H7 (cell line): ENCODE measurements at places on chromosomes 5 and 9. TPM values are rescaled to one million over a fixed set of nuclear protein-coding genes. Genes with fewer than 3 reads are reported as not detected.
A peak's percentile ranks its signal among the peaks of the same experiment; 100 is the strongest.

PCDHA5 gene
- 0.15 and 0.28 TPM in 2 replicates for total RNA-seq

ANP32B gene
- total RNA-seq = 6.7 and 10.6 TPM in 2 replicates

RNF208 gene
- 1.0 TPM in 2 replicates for total RNA-seq

MSMP gene
- not detected in 2 replicates for total RNA-seq

PCDHA4 gene
- total RNA-seq = 6.0 and 7.6 TPM in 2 replicates

RGMB gene
- total RNA-seq = 31.8 and 37.0 TPM in 2 replicates

BRD9 gene
- total RNA-seq = 32.1 and 39.3 TPM in 2 replicates

PDCD1LG2 gene
- not detected in 2 replicates for total RNA-seq

KIF20A gene
- total RNA-seq = 138 and 155 TPM in 2 replicates

ARRDC1 gene
- 30.3 and 38.2 TPM in 2 replicates for total RNA-seq

CLK4 gene
- 6.1 and 11.2 TPM in 2 replicates for total RNA-seq

ABLIM3 gene
- 0.03 TPM in 1 of 2 replicates, not detected in the other for total RNA-seq

GRCh38 chr9:19788614-19789271 is at the start of gene SLC24A2:
TSS of gene SLC24A2 (minus strand) at chr9:19789037.
- peak; percentile 86 for DNase-seq

- DNase-seq = peak; percentile 2
These were observed 75.6 kb upstream of the SNCAIP start for GRCh38 chr5:122236270-122237040.

GRCh38 chr9:19484699-19485098 is 75.9 kb downstream of the ACER2 start:
- no peak for DNase-seq

DNA sequence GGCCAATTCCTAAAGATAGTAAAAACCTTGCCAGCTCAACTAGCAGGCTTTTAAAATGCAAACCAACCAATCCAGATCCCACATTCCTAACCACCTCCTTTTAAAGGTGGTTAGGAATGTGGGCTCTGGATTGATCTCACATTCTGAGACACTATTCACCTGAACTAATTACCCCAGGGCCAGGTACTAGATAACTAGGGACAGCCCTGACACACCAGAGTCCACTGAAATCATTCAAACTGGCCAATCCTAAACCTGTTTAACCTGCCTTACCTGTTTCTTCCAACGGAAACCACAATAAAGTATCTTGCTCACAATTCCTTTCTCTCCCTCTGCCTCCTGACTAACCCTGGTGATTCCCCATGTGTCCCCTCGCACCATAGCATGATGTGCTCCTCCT is 168.3 kb upstream of the DMAC1 start:
- no peak for DNase-seq

DNA sequence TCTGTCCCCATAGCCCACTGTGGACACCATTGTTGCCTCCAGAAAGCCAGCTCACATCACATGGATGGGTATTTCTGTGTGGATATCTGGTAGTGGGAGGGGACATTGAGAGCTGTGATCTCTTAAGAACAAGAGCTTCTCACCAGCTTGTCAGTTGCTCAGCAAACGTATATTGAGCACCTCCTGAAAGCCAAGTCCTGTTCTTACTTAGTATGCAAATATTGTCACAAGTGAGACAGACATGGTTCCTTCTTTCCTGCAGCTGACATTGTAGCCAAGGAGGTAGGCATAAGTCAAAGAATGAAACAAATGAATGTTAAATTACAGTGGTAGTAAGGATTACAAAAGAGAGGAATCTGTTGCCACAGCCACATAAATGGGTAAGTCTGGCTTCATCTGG is 3.8 kb downstream of the TCOF1 start:
- no peak for DNase-seq

- peak; percentile 83 for DNase-seq
These were observed 60.9 kb upstream of the IL17B start for GRCh38 chr5:149439899-149440542.

DNA sequence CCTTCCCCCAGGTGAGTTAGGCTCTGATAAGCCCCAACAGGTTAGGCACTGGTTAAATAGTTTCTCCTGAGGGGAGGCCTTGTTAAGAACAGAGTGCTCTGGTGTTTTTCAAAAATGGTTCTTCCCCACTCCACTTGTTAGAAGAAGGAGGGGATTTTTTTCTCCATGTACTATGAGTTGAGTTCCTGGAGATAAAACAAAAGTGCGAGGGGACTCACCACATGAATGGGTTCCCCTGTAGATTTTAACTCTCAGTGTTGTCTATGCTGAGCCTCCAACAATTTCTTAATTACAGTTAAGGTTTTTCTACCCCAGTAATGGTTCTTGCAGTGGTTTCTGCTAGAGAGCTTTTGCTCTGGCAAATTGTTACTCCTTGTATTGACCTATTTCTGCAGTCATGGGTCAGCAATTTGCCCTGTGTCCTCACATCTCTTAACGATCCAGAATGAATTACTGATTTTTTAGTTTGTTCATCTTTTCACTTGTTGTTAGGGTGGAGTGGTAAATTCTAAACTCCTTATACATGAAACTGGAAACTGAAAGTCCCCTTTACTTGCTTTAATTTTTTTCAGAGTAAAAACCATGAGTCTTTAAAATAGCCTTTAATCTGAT is 44.4 kb downstream of the SCAMP1 start:
- DNase-seq = no peak

DNA sequence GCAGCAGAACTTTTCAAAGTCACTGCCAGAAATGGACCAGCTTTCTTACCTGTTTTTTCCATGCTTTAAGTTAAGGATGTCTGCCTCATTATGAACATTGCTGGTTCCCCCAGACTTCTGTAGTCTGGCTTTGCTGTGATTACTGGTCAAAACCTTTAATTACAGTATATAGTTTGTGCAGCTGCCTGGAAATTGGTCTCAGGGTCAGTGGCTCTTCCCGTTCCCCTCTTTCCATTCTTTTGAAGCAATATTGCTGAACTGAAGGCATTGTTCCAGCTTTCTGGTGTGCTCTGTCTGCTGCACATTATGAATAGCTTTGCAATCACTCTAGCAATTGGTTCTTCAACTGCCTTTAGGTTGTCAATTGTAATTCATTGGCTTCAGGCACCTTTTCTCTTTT is 206.5 kb downstream of the ARL15 start:
- DNase-seq = no peak

- DNase-seq = no peak
These were observed 42.7 kb upstream of the FUBP3 start for GRCh38 chr9:130536701-130537107.

- peak; percentile 49 for DNase-seq
These were observed 163.2 kb downstream of the LPAR1 start for GRCh38 chr9:110874963-110875674.

GRCh38 chr5:143882520-143882919 is 70.6 kb downstream of the HMHB1 start:
- no peak for DNase-seq

DNA sequence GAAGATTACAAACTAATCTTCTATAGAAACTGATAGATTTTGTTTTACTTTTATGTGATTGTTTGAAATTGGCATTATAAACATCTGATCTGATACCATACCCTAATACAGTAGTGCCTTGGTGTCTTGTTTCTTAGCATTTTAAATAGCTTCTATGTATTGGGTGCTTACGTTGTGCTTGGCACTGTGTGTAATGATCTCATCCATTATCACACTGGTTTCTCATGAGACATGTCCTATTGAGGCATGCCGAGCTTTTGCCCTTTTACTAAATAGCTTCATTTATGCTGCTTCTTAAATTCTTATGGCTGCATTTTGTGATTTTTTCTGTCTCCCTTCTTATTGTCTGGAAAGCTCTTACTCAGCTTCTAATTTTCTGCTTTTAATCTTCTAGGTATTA is 48.2 kb upstream of the TLR4 start:
- DNase-seq = no peak

- no peak for DNase-seq
These were observed 137.8 kb downstream of the ADAMTS2 start for GRCh38 chr5:179207470-179207869.
